ENCODE measurements at places on chromosomes 2 and 18.

- DNase-seq = no peak
Observed at GRCh38 chr2:26570083-26570430, 71.1 kb downstream of the CIB4 start.

- no peak for DNase-seq
Observed at GRCh38 chr2:20165677-20166509, 59.0 kb downstream of the SDC1 start.

DNA sequence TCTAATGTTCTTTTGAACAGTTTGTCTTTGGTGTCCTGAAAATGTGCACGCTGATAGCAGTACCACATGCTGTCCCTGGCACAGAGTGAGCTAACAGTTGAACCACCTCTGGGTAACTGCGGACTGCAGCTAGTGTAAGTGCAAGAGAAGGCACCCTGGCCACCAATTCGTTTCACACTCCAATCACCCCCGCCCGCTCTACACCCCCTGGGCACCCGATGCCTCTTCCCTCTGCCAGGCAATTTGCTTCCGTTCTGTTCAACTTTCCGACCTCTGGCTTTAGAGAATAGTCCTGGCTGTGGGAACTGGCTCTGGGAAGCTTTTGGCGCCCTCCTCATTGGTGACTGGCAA, 1.4 kb downstream of the DOCK10 start:
- no peak for DNase-seq

DNA sequence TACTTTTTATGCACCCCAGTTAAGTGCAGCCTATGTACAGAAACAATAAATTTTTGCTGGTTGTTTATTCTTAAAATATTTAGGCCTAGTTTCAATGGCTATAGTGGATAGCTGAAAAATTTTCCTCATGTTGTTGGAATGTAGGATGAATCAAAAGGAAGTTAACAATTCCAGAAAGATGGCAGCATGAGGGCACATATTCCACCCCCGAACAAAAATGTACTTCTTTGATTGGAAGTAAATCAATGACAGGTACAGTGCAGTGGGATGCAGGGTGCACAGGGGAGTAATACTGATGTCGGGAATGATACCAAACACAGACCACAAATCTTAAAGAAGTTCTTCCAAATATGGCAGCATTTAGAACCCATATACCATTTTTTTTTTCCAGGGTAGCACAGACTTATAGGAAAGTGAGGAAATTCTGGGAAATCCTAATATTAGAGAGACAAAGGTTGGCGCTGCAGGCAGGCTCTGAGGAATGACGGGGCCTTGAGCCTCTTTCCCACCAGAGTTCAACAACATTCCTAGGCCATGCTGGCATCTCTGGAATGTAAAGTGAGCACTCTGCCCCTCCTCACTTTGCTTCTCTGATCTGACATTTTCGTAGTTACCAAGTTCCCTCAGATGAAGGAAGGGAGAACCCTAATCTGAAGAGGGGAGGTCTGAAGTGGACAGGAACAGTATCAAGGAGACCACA, 36.6 kb upstream of the IKZF2 start:
- peak; percentile 39 for DNase-seq

GRCh38 chr2:82391386-82391785, 2067.7 kb downstream of the SUCLG1 start:
- DNase-seq = no peak

DNA sequence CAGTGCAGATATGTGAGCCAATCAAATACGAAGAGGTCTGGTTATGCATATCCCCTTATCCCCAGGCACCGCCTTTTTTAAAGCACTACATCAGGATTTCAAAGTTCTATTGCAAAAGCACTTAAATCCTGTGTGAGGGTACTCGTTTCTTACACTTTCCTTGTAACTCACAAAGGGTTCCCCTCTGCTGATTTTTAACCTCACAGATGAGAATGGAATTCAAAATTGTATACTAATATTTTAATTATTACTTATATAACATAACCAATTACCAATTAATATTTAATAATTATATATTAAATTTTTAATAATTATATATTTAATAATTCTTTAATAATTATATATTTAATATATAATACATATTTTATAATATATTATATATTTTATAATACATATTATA, 126.2 kb upstream of the MAPRE2 start:
- DNase-seq = no peak

DNA sequence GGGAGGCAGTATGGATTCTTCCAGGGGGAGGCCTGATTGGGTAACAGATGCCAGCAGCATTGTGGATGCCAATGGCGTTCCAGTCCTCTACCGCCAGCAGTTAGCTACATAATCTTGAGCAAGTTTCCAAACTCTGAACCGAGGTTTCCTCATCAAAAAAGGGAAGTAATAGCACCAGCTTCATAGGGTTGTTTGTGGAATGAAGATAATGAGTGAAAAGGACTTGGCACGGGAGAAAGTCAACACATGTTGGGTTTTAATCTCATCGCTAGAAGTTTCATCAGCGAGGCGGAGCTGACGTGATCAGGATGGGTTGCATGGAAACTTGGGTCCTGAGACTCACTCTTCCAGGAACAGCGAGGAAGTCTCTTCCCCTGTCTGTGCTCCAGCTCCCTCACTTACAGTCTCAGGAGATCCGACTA, 266.7 kb downstream of the SH3BP4 start:
- no peak for DNase-seq

DNA sequence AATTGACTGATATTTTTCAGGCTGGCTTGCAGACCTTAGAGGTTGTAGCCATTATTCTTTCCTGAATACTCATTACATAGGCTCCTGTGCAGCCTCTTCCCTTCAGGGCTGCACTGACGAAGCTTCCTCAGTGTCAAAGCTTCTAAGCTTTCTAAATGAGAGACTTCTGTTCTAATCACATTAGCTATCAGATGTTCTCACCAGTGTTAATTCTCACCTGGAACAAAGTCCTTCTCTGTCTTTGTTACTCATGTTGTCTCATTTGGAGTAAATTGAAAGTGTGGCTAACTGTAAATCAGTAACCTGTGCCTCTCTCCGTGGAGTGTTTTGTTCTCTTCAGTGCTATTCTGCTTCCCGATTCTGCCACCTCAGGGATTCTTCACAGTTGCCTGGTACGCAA, 76.9 kb downstream of the MC4R start:
- no peak for DNase-seq

- DNase-seq = no peak
Observed at GRCh38 chr2:134852518-134852917, 14.1 kb downstream of the ACMSD start.

DNA sequence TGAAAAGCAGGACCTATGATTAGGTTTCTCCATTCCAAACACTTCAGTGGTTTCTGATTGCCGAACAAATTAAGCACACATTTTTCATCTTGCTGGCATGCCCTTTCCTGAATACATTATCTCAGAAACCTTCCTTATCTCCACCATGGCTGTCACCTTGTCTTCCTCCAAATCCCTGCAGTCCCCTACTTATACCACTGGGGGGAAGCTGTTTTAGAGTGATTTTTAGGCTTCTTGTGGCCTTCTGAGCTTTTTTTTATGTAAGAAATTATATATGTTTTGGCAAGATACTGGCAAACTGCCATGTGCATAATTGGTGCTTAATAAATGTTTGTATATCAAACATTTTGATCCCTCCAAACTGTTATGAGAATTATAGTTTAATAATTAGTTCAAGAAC, 229.2 kb downstream of the MYT1L start:
- DNase-seq = no peak

DNA sequence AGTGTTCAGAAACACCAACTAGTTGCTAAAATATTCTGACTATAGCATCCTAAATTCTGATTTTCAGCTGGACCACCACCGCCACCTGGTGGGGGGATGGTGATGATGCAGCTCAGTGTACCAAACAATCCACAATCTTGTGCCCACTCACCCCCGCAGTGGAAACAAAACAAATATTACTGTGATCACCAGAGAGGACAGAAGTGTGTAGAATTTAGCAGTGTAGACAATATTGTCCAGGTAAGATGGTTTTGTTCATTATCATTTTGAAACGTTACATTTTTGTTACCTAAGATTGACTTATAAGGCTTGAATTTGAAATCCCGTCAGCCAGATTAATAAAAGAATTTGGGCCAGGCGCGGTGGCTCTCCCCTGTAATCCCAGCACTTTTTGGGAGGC, 31.7 kb upstream of the UBXN4 start:
- no peak for DNase-seq

GRCh38 chr2:217599906-217600305, 402.9 kb downstream of the TNS1 start:
- DNase-seq = no peak

- no peak for DNase-seq
Observed at GRCh38 chr2:33217406-33217805, 259.0 kb upstream of the RASGRP3 start.

DNA sequence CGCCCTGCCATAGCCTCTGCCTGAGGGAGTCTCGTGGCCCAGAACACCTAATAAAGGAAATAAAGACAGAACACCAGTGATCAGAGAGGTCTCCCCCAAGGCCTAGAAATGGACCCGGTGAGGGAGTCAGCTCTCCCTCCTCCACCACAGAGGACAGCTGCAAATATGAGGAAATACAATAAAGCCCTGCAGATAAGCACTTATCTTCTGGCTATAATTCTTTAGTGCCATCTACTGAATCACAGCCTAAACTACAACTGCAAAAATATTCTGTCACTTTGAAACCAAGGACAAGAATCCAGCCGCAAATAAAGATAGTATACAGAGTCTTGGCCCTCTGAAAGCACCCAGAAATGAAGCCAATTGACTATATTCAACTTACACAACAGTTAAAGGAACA, 42.4 kb upstream of the TACR1 start:
- DNase-seq = no peak

DNA sequence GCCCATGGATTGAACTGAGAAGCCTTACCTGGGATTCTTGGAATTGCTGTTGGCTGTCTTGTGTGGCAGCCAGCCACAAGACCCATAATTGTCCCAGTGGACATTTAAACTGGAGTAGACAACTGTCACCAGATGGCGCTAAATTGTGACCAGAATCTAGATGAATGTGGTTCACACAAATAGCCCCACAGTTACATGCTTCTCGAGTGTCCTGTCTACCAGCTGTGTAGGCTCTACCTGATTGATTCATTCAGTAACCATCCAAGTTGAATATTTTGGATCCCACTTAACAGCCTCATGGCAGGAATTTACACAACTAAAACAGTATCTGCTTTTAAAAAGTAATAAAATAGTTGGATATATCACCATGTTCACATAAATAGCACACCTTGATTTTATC, 73.2 kb downstream of the MAP4K4 start:
- DNase-seq = no peak

DNA sequence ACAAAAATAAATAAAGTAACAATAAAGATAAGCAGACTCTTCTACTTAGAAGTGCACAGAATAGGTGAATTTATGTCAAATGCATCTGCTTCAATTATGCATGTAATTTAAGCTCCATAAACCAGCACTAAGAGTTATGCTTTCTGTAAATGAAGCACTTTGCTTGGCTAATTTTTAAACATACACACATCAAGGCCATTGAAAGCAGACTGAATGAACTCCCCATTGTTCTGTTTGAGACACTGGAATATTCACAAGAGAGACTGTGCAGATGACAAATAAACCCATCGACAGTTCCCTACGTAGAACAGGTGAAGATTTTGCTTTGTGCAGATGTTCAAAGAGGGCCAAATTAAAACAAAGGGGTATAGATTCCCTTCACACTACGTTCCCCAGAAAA, 133.4 kb downstream of the PID1 start:
- no peak for DNase-seq

DNA sequence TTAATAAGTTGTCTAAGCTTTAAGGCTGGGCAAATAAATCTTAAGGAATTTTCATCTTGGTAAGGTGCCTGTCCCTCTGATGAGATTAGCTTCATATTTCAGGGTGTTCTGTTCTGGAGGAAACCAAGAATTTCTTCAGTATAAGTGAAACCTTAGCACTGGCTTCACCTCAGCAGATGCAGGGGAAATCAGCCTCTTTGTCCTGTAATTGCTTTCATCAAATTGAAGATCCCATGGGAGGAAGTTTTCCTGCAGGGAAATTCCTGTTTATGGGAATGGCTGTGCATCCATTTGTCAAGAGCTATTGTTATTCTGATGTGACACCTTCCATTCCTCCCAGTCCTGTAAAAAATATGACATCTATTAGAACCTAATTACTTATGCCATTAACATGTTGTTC, 174.5 kb downstream of the PTPRM start:
- no peak for DNase-seq

GRCh38 chr2:88265352-88266303, 95.5 kb downstream of the THNSL2 start:
- DNase-seq = no peak

DNA sequence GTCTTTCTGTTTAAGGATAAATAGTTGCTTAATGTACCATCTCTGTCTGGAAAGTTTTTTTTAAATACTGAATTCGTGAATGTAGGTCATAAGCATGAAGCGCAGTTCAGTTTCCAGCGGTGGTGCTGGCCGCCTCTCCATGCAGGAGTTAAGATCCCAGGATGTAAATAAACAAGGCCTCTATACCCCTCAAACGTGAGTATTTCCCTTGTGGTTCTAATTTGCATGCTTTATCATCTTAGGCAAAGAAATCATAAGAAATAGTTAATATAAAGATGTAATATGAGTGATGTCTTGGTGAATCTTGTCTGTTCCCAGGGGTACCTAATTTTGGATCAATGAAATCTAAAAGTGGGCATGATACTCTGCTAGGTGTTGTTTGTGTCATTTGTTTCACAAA, 1.5 kb downstream of the NDC80 start:
- DNase-seq = no peak

DNA sequence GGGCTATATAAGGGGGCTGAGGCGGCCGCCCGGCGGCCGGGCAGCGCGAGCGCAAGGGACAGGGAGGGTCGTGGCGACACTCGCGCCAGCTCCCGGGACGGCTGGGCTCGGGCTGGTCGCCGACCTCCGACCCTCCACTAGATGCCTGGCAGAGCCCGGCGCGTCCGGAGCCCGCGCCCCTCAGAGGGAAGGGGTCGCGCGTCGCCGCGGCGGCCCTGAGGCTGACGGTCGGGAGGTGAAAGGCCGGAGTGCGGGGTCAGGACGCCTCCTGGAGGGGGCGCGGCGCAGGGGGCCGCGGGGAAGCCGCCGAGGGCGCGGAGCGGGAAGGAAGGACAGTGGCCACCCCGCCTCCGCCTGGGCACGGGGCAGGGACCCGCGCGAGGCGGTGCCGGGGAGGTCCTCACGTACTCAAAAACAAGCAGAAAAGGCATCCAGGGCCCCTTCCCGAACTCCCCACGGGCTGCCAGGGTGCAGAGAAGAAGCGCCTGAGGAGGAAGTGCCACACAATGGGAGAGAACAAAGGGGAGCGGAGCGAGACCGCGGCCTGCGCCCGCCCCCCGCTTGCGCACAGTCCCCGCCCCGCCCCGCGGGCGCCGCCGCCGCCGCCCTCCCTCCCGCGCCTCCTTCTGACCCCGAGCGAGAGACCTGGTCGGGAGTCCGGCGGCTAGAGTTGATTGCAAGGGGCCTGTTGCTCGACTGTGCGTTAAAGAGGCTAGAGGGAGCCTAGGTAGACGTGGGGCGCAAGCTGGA, 776 bp upstream of the KLF7 start:
- no peak for DNase-seq

DNA sequence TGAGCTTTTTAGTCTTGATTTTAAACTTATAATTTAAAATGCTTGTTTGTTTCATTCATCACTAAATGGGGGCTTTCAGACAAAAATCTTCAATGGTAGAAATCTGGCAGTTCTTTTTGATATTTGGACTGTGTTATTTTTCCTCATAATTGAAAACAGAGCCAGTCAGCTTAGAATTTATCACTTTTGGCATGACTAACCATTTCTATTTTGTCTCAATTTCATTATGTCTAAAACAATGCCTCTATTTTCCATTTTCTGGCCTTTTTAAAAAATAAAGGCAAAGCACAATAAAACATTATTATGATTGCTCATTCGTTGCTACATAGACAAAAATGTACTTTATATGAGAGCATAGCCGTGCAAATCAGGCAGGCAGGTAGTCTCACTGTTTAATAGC, 434.5 kb downstream of the XIRP2 start:
- DNase-seq = no peak
